RPMI7951 (cell line): ENCODE measurements at places on chromosomes 6 and 20. TPM values are rescaled to one million over a fixed set of nuclear protein-coding genes. Genes with fewer than 3 reads are reported as not detected.

Gene ANKRD66
- total RNA-seq: not detected in 2 replicates

Gene CST4
- not detected in 2 replicates for total RNA-seq

Gene PAK1IP1
- total RNA-seq: 34.0 and 37.1 TPM in 2 replicates

Gene CTAGE9
- total RNA-seq: not detected in 2 replicates

- no peak for DNase-seq
Observed at GRCh38 chr6:150692604-150693003, 92.9 kb downstream of the PLEKHG1 start.

DNA sequence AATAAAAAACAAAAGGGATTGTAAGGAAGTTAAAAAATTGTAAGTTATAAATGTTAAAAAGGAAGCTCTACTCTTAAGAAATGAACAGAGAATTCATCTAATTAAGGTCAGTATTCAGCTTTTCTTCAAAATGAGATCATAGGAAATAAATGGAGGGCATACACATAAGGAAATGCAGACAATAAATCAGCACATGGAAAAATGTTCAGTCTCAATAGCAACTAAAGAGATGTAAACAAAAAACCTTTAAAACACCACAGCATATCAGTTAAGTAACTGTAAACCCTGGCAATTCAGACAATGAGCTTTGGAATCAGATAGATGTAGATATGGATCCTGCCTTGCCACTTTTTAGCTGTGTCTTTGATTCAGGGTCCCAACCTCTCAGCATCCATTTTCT is 24.0 kb upstream of the CLIC5 start:
- DNase-seq: no peak

DNA sequence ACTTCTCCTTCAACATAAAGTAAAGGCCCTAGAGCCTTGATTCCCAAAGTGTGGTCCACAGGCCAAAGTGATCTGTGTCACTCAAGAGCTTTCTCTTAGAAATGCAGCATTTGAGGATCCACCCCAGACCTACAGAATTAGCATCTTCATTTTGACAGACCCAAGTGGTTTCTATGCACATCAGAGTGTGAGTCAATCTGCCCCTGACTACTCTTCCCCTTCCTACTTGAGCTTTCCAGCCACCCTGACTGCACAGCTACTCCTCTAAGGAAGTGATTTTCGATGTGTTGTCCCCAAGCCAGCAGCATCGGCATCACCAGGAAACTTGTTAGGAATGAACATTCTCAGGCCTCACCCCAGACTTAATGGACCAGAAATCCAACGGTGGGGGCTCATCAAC is 2.6 kb downstream of the MEP1A start:
- no peak for DNase-seq

DNA sequence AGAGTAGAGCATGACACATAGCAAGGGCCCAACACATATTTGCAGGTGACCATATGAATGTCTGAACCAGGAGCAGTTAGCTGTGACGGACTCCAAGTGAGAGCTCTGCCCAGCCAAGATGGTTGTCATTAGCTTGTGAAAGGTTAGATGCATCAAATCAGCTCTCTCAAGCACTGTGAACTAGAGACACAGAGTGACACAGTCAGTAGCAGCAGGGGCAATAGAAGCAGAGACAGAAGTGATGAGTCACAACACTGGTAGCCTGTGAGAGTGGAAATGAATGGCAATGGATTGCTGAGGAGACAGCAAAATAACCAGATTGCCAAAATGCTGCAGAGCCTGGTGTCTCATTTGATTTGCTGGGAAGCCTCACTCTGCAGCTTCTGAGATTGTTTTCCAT is 558.9 kb downstream of the PKHD1 start:
- peak; percentile 0 for DNase-seq
